NCI-H2081 (cell line): ENCODE measurements at places on chromosomes 4 and X.

DNA sequence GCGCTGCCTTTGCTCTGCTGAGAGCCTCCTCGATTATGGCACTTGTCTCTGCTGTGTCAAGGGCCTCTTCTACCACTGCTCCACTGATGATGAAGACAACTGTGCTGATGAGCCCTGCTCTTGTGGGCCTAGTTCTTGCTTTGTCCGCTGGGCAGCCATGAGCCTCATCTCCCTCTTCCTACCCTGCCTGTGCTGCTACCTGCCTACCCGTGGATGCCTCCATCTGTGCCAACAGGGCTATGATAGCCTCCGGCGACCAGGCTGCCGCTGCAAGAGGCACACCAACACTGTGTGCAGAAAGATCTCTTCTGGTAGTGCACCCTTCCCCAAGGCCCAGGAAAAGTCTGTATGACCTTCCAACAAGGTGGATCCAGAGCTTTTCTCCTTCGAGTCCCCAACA lies 106.8 kb upstream of the VAMP7 start:
- no peak for DNase-seq

- DNase-seq, result peak; percentile 14
These were observed 597.9 kb downstream of the GBA3 start for GRCh38 chr4:23290656-23291055.

GRCh38 chr4:110344165-110344564 lies 131.8 kb upstream of the ENPEP start:
- DNase-seq, result no peak

DNA sequence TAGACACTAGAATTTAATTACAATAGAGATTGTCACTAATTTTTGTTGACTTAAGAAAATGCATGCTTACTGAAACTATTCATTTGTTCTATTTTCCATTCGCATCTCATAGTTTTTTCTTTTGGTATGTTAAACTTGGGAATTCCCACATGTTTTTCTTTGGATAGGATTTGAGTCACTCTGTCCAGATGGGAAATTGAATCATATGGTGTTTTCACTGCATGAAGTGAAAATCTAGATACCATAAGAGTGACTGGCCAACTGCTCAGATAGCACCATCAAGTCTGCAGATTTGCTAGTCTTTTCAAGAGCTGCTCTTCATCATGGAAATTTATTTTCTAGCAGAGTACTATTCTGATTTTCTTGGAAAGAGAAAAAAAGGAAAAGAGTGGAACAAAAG lies 172.6 kb downstream of the FAM47B start:
- no peak for DNase-seq

DNA sequence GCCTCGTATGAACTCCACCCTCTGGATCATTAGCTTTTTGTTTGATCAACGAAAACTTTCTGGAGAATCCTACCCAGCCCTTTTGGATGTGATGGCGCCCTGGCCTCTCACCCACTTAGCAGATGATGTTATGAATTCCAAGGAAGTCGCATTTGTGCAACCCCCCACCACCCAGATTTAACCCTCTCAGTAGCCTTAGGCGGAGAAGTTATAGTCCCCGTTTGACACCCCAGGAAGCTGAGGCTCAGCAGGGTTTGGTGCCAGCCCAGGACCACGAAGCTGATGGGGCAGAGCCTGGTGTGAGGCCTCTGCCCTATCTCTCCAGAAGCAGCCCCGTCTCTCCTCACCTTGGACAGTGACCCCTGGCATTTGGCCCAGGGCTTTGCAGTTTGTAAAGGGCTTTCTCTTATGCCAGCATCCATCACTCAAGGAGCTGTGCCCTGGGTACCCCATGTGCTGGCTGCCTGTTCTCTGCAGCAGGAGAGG lies 1.0 kb downstream of the WFS1 start:
- DNase-seq, result no peak

GRCh38 chrX:47571215-47571614 lies 10.2 kb downstream of the ARAF start:
- no peak for DNase-seq

- DNase-seq, result no peak
These were observed 156.9 kb downstream of the APBB2 start for GRCh38 chr4:41057467-41057866.

DNA sequence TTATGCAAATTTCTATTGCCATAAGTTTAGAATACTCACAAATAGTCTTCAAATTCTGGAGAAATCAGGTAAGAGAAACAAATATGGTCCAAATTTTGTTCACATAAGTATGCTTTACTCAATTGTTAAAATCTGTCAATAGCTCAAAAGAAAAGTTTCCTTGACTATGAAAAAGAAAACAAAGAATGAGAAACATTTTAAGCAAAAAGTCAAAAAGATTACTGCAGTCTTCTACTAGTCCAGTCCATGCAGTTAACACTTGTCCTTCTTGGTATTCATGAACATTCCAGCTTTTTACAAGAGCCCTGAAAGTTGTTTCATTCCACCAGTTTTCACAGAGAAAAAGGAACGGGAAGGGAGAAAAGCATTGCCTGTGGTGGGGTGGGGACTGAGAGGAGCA lies 54.7 kb upstream of the ZXDA start:
- no peak for DNase-seq

GRCh38 chr4:38529189-38530115 lies 134.5 kb upstream of the KLF3 start:
- peak; percentile 54 for DNase-seq

DNA sequence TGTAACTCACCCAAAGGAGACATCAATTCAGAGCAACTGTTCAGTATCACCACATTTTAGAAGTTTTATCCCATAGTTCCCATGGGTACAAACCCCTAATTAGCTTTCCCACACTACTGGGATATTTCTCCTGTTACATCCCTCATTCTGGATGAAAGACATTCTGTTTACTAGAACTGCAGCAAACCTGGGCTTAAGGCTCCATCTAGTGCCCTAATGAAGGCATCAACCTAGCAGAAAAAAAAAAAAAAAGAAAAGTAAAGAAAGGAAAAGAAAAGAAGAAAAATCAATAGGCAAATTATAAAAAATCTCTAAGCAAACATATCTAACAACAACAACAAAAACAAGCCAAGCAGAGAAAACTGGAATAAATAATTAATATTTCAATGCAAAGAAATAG lies 133.7 kb upstream of the CPXCR1 start:
- peak; percentile 24 for DNase-seq

- no peak for DNase-seq
These were observed 279.0 kb downstream of the SPRY1 start for GRCh38 chr4:123675567-123675966.
